ENCODE measurements at places on chromosomes 6 and 20.

- no peak for DNase-seq
Measured at GRCh38 chr6:129500958-129501739, 208.8 kb downstream of the ARHGAP18 start.

- no peak for DNase-seq
Measured at GRCh38 chr20:48908656-48909319, 12.7 kb upstream of the ARFGEF2 start.

GRCh38 chr6:75424618-75425548 lies 68.7 kb downstream of the FILIP1 start:
- no peak for DNase-seq

DNA sequence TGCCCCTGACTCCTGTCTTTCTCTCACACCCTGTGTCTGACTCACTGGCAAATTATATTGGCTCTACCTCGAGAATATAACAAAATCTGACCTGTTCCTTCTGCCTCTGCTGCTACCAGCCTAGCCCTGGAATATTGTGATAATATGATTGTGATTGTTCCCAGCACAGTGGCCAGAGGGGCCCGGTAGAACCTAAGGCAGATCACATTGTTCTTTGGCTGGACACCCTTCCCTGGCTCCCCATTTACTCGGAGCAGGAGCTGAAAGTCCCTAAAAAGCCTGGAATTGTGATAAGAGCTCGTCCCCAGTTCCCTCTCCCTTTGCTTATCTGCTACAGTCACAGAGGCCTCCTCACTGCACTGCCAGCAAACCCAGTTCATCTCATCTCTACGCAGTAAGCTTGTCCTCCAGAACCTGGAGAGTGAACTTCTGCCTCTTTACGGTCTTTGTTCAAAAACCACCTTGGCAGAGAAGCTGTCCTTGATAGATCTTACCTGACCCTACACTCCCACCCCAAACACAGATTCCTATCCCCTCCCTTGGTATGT lies 21.8 kb downstream of the SERPINB6 start:
- no peak for DNase-seq

DNA sequence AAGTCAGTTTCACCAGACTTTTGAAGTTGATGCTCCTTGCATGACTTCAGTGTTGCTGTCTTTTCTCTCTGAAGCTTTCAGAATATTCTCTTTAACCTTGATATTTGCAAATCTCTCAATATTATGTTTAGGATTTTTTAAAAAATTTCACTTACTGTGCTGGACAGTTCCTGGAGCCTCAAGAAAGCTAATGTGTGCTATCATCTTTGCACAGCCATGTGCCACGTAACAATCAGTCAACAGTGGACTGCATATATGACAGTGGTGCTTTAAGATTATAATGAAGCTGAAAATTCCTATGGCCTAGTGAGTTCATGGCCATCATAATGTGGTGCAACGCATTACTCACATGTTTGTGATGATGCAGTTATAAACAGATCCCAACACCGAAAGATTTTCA lies 59.1 kb upstream of the OGFRL1 start:
- no peak for DNase-seq

DNA sequence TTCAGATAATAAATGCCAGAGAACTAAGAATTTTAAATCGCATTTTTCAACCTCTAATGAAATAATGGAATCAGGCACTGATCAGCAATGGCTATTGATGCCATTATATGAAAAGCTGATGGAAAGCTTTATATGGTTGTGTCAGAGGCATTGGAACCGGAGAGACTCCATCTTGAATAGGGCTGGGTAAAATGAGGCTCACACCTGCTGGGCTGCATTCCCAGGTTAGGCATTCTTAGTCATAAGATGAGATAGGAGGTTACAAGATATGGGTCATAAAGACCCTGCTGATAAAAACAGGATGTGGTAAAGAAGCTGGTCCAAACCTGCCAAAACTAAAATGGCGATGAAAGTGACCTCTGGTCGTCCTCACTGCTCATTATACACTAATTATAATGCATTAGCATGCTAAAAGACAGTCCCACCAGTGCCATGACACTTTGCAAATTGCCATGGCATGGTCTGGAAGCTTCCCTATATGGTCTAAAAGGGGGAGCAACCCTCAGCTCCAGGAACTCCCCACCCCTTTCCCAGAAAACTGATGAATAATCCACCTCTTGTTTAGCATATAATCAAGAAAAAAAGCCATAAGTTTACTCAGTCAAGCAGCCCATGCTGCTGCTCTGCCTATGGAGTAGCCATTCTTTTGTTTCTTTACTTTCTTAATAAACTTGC lies 40.2 kb upstream of the CD83 start:
- DNase-seq = no peak

GRCh38 chr6:168216117-168216516 lies 103.5 kb downstream of the DACT2 start:
- DNase-seq = no peak

DNA sequence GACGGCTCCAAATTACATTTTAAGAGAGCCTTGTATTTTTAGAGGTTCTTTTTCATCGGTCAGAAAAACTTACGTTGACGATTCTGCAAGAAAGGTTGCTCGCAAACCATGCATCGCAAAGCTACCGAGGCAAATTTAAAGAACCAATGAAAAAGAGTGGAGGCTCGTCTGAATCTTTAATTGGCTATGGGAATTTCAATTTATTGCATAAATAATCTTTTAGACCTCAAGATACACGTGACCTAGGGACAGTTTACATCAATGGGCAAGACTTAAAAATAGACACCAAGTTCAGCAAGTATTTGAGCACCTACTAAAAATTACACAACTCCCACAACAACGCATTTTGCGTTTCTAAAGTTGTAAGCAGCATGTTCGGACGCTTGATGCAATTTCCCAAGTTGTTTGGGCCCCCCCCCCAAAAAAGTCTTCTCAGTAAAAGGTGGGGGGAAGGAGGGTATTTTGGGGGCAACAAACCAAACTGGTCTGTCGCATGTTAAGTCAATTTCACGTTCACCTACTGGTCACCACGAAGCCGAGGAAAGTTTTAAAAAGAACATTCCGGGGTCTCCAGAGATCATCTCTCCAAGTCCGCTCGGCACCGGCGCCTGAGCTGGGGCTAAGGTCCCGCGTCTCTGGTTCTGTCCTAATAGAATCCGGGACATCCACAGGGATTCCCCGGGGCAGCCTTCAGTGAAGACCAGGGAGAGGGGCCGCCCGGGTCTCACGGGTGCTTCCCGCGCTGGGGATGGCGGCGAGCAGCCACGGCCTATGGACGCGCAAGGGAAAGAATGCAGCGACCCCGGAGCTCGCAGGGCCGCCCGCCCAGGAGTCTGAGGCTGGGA lies 851 bp downstream of the SNX5 start:
- no peak for DNase-seq

- no peak for DNase-seq
Measured at GRCh38 chr6:150033207-150033771, 8.0 kb upstream of the RAET1L start.

GRCh38 chr20:24697411-24697810 lies 228.0 kb downstream of the SYNDIG1 start:
- DNase-seq = no peak

DNA sequence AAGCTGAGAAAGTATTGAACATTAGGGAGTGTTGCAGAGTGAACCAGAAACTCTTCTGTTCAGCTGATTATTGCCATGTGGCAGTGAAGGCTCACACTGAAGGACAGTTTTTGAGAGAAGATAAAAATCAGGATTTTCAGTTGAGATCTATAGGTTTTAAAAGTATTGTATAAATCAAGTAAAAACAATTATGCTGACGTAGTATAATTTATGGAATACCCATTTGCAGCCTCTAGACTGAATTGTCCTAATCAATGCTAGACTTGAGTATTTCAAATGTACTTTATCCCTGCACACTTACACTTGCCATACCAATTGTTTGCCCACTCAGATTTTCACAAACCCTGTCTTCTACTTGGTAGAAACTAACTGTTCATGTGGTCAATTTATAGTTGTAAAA lies 245.8 kb downstream of the FRK start:
- DNase-seq = no peak

DNA sequence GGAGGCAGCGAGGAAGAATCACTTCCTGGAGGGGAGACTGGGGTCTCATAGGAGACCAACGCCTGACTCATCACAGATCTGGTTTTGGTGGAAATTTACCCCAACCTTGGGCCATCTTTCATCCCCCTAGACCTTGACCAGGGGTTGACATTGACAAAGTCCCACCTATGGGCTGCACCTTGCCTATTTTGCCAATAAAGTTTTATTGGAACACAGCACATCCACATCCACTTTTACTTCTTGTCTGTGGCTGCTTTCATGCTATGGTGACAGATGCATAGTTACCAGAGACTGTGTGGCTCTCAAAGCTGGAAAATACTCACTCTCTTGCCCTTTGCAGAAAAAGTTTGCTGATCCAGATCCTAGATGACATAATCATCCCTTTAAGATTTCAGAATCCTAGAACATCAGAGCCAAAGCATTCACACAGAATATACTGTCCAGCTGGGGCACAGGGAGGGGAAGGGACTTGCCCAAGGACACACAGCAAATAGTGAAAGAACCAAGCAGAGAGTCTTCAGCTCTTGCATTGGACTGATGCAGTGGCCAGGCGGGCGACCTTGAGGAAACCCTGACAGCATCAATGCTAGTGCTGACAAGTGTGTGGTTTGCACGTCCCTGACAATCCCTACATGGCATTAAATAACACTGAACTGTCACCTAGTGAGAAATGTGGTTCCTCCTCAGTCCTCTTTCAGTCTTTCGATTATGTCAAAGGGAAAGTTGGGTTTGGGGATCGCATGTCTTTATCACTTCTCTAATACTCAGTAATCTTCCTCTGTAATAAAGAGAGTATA lies 41.2 kb downstream of the CD40 start:
- DNase-seq = no peak

GRCh38 chr20:21534453-21534852 lies 20.6 kb upstream of the NKX2-2 start:
- DNase-seq = no peak

- DNase-seq = no peak
Measured at GRCh38 chr6:163414946-163415619, 565 bp downstream of the QKI start.

DNA sequence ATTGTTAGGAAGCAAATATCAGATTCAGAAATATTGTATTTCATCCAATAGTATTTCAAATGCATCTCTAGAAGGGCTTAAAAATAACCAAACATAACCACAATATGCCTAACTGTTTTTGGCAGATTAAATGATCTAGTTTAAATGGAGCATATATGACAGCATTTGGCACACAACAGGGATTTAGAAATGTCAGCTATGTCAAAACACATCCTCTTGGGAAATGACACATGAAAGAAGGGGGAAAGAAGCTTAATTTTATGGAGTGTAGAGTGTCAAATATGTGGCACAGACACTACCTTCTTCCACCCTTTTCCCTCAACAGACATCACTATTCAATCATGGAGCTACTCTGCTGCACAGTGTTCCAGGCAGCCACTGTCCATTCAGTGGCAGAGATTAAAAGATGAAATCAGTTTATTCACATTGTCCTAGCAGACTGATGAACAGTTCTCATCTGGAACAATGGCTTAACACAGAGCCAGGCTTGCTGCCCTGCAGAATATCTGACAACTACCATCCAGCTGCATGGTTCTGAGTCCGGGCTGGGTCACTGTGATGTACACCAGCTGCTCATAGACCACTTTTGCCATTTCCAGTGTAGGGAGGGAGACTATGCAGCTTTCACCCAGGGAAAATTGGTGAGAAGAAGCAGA lies 349.8 kb downstream of the DHX35 start:
- no peak for DNase-seq

DNA sequence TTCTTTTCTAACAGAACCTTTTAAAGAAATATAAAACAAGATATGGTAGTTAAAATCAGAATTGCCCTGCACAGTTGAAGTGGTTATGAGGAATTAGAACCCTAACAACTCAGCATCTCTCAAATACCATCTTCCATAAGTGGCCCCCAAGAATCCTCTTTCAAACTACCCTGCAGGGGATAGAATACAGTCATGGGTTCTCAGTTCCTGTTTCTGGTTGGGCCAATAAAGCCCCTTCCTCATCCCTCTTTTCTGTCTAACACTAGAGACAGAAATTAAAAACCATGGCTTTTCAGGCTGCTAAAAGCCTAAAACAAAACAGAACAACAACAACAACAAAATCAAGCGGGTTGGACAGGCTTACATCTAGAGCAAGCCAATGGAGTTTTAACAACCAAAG lies 6.7 kb upstream of the LCA5 start:
- no peak for DNase-seq

DNA sequence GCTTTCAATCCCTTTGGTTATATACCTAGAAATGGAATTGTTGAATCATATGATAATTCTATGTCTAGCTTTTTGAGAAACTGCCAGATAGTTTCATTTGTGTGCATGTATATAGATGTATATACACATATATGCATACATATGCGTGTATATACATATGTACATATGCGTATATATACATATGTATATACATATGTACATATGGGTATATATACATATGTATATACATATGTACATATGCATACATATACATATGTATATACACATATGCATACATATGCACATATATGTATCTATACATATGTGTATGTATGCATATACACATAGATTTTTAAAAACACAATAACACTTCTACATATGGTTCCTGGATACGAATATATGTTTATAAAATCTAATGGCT lies 8.4 kb downstream of the SF3B5 start:
- DNase-seq = no peak

- DNase-seq = no peak
Measured at GRCh38 chr6:72940265-72940664, 285.0 kb downstream of the KHDC1L start.

- DNase-seq = no peak
Measured at GRCh38 chr6:70412252-70413113, 825 bp upstream of the FAM135A start.

DNA sequence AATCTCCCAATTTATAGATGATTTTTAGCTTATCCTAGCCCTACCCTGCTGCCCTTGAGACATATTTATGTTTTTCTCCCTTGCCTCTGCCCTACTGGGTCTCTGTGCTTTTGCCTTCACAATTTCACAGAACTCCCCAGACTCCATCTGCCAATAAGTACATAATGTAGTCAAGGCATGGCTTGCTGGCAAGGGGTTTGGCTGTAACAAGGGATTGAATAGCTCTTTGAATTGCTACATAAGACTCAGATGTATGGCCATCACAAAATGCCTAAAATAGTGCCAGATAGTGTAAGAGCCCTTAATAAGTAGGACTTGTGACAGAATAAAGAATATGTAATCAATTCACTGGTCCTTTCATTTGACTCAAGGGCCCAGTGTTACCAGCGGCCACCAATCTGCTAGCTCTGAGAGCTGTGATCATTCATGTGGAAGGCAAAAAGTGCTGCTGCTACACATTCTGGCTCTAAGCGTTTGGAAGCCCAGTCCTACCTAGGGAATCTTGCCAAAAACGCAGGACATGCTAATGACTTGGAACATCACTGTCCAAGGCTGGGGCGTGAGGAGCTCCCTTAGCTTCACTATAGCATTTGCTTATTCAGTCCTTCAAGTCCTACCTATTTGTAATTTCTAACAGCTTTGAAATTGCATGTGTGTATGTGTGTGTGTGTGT lies 20.5 kb downstream of the CLVS2 start:
- DNase-seq = no peak

- DNase-seq = no peak
Measured at GRCh38 chr20:48697845-48698491, 129.8 kb downstream of the PREX1 start.

DNA sequence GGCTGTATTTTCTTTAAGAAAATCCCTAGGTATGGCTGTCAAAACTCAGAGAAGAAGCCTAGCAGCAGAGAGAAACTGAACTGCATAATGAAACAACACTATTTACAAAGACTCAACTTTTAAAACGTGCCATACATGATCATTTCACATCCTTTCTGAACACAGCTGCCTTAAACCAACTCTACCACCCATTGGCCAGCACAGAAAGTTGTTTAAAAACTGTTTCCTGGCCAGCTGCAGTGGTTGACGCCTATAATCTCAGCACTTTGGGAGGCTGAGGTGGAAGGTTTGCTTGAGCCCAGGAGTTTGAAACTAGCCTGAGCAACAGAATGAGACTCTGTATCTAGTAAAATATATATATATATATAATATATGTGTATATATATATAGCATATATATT lies 336.4 kb upstream of the SOX4 start:
- no peak for DNase-seq
